ENCODE measurements at places on chromosomes 13 and 19.

DNA sequence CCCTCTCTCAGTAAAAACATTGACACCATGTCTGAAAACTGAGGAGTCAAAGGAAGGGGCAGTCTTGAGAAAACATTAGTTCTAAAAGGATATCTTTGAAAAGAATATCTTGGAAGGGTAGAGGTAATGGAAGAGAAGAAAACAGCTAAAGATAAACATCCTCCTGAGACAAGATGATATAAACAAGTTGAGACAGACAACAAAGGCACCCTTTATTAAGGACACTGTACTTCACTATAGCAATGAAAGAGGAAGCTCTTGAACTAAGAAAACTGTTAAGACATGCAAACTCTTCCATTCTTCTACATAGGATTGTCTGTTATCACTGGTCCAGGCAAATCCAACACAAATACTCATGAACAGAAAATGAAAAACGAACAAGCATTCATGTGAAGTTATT lies 46.3 kb downstream of the MTMR6 start:
- DNase-seq, result no peak

DNA sequence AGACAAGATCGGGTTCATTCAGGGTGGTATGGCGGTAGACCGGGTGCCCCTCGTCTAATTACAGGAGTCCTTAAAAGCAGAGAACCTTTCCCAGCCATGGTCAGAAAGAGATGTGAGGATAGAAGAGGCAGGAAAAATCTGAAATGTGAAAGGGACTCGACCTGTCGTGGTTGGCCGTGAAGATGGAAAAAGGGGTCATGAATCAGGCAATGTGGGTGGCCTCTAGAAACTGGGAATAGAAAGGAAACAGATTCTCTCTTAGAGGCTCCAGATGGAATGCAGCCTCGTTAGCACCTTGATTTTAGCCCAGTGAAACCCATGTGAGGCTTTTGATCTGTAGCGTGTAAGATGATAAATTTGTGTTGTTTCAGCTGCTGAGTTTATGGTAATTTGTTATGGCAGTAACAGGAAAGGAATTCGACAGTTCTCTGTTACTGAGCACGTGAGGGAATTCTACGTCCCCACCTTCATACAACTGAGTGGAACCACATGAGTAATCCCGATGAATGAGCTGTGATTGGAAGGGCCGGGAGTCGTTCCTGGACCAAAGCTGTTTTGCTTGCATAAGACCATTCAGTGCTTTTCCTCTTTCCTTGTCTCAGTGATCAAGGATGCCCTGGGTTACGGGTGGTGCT lies 11.0 kb upstream of the CA11 start:
- DNase-seq, result no peak

DNA sequence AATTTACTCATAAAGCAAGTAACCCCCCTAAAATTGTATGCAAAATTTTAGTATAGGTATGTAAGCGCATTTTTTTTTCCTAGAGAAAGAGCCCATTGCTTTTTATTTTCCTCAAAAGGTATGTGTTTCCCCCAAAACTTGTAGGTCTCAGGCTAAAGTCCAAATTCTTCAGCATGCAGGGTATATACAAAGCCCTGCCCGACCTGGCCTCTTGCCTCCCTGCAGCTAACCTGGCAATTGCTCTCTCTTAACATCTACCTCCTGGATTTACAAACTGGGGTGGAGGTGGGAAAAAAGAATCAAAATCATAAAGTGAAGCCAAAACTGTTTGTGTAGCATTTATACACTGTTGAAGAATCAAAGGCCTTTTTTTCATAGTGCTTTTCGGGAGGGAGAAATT lies 107.8 kb downstream of the KCNRG start:
- no peak for DNase-seq

- no peak for DNase-seq
Measured at GRCh38 chr13:72062566-72062965, 195.6 kb upstream of the DACH1 start.

- no peak for DNase-seq
Measured at GRCh38 chr13:40518481-40518882, 148.0 kb downstream of the FOXO1 start.

DNA sequence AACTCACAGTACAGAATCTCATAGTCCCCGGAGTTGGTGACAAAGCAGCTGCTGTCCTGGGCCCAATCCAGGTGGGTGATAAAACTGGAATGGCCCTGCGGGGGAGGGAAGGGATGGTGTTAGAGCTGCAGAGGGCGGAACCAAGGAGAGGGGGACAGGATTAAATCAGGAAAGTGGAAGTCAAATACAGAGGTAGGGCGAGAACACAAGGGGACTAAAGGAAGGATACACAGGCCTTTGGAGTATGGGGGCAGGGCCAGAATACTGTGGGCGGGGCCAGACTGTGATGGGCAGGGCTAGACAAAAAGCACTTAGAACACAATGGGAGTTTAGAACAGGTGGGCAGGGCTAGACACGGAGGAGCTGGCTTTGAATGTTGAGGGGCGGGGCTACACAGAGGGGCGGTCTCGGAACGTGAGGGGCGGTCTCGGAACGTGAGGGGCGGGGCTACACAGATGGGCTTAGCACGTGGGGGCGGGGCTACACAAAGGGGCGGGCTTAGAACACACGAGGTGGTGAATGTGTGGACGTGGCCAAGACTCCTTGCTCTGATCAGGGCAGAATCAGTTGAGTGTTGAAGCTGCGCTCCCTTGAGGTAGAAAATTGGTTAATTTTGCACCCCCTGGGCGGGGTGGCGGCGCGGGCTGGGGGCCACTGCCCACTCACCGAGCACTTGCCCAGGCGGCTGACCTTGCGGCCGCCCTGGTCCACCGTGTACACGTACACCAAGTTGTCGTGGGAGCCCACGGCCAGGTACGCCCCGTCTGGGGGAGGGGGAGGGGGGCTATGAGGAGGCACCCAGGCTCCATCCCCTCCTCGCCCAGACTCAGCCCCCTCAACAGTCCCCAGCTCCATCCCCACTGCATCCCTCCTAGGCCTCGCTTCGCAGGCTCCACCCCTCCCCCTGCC lies 14.0 kb upstream of the GPR4 start:
- DNase-seq, result peak; percentile 53

GRCh38 chr13:75415171-75415570 lies 66.8 kb downstream of the TBC1D4 start:
- DNase-seq, result no peak

DNA sequence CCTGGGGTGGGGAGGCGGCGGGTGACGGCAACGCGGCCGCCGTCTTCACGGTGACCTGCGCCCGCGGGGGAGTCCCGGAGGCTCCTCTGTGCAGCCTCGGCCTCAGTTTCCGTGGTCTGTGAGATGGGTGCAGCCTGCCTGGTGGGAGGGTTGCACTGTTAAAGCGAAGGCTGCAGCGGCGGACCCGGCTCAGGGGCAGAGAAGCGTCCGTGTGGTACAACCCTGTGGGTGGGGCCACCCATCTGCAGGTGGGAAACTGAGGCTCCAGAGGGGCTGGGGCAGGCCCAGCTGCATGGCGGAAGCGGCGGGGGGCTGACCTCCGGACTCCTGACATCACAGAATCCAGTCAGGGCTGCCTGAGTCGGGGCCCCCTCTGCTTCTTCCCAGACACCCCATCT lies 481 bp downstream of the FGF22 start:
- DNase-seq, result no peak

Measured in keratinocyte (primary cell).